GM12865 (cell line): ENCODE measurements at places on chromosomes 2 and 18.

GRCh38 chr18:74803117-74803516 lies 205.4 kb downstream of the ZNF407 start:
- no peak for DNase-seq

DNA sequence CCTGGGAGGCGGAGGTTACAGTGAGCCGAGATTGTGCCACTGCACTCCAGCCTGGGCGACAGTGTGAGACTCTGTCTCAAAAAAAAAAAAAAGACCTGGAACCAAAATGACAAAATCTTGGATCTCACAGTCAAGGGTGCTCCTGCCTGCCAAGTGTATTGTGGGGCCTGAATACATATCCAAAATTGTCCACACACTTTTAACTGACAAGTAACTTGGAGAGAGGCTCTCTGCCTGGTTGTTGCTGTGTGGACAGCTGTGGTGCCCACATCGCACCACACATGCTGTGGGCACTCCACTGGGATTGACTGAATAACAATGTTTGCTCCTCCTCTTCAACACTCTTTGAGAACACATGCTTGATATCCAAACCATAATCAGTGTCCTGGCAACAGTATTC lies 117.6 kb upstream of the REV1 start:
- no peak for DNase-seq

DNA sequence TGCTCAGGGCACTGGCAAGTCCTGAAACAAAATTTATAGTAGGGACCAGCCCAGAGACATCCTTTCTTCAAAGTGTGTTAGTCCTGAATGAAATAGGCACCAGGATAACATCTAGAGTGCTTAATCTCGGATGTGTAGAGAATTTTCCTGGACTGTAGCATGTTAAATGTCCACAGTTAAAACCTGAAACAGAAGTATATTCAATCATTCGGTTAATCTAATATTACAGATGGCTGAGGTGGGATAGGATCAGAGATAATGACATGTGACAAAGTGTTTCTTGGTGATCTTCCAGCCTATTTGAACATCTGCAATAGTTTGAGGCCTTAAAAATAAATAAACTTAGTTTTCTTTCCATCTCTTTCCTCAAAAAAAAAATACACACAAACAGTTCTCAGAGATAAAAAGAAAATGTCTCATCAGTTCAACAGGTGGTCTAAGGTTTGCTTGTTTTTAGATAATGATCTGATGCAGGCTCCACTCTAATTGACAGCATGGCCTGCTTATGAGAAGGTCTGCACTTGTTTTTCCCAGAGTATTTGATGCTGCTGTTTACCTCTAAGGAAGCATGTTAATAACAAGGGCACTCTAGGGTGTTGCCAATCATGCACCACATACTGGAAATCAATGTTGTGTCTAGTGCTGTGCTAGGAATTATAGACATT lies 25.9 kb downstream of the CNTNAP5 start:
- DNase-seq, result no peak

- DNase-seq, result no peak
Measured at GRCh38 chr2:237525559-237526157, 38.6 kb downstream of the MLPH start.

DNA sequence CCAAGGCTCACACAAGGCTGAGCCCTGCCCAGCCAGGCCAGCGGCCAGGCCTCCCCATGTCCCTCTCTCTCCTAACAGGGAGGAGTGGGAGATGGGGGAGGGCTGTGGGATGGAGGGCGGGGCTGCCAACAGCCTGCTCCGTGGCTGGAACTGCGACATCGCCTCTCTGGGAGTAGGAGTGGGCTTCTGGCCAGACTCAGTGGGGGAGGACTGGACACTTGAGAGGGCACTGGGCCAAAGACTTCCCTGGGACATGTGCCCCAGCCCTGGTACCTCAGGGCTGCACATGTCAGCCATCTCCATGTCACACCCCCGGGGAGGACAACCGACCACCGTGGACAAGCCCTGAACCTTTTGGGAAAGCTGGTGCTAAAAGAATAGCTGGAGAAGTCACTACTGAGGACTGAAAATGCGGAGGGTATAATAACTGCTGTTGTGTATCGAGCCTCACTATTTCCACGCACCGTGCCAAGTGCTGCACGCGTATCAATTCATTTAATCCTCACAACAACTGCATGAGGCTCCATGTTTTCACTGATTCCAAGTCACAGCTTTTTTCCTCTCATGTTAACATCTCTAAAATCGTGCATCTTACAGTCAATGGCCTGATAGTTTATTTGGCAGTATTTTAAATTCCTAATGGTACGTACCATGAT lies 127.3 kb downstream of the MSH2 start:
- DNase-seq, result no peak
